ENCODE measurements at places on chromosomes 5 and 9.
A peak's percentile ranks its signal among the peaks of the same experiment; 100 is the strongest.

DNA sequence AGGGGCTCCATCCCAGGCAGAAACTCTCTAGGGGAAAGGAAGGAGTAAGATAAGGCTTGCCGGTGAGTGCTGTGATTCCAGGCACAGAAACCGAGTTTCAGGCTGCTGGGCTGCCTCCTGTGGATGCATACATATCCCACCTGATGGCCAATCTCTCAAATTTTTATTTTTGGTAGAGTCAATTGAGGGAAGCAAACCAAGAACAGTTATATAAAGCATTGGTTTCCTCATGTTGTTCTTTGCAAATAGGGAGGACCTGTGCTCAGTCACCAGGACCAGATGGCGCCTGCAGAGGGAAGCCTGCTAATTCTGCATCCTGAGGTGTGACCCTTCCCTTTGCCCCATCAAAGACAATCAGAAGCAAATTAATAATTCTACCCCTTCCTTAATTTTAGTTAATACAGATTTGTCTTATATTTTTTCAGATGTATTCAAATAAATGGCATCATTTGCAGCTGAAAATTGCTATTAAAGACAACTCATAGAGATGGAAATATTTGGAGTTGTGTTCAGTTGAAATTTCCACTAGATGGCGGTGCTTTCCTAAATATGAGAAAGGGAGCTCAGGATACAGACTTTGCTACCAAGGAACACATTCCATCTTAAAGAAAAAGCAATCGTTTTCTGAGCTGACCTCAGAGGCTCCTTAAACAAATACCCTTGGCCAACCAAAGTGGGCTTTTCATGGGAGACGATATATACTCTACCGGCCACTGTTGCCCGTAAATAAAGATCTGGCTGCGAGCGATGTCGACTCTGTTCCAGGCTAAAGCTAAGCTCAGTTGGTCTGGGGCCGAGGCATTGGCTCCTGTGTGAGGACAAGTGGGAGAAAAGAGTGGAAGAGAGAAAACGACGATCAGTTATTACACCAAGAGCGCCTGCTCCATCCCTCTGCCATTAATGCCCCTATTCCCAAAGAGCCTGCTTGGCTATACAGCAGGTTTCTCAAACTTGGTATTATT lies 225.7 kb upstream of the KLF9 start:
- DNase-seq, result peak; percentile 57

- no peak for DNase-seq
These were observed 53.7 kb upstream of the SLC25A51 start for GRCh38 chr9:37957664-37957953.

- DNase-seq, result no peak
These were observed 22.3 kb downstream of the LEAP2 start for GRCh38 chr5:132895719-132896305.

- no peak for DNase-seq
These were observed 524 bp downstream of the FUBP3 start for GRCh38 chr9:130579738-130580463.

DNA sequence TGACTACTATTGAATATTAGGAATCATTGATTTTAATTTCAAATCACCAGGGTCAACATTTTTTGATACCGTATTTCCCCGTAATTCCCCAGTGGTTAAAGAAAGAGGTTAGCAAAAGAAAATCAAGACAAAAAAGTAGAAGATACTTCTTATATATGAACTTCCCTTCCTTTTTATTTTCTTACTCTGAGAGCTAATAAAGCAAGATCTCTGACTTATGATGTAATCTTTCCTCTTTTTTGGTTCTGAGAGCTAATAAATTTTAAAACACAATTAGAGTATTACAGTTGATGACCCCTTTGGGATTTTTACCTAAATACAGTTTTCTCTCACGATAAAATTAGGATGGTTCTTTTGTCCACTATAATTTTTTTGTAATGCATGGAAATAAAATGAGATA lies 9.2 kb upstream of the FYB1 start:
- DNase-seq, result no peak

DNA sequence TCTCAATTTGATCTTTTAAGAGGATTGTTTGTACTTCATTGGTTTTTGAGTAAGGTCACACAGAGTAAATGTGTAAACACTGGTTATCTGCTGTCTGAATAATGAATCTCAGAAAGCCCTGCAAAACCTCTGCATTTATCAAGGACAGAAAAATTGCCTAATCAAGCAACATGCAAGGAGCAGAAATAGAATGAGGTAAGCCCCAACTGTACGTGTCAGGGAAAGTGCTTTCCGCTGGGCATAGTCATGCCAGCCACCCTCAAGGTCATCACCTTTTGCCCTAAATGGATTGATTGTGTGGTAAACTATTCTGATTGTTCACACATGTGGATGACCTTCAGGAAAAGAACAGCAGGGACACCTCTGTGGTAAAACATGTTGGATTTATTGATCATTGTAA lies 376.9 kb upstream of the KCNN2 start:
- no peak for DNase-seq

Measured in fibroblast of skin of right quadriceps (primary cell).